ENCODE measurements at places on chromosomes 2 and 18.

- no peak for DNase-seq
Observed at GRCh38 chr2:128026448-128027277, 1.2 kb downstream of the SAP130 start.

DNA sequence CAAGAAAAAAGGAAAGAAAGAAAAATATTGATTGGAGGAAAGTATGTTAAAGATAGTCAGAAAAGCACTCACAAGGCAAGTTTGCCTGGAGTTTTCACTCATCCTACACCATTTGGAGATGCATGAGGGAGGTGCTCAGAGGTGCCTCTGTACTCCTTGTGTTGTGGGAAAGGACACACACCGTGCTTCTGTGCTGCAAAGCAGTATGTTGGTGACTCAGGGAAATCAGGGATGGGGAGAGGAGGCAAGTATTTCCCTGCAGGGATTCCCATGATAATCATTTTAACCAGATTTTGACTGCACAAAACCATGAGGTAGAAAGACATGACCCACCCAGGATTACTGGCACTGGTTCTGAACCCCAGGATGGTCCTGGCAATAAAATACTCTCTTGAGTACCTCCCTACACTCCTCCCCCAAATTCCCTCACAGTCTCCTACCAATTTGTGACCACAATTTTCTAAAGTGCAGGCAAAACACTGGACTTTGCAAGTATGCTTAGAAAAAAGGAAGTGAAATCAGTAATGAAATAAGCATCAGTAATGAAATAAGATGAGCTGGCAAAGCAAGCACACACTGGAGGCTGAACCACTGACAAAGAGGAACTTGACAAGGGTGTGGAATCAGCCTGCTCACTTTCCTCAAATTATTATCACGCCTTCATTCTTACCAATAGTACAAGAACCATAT, 155.5 kb upstream of the ACVR2A start:
- no peak for DNase-seq

- no peak for DNase-seq
Observed at GRCh38 chr18:12990641-12990966, 558 bp upstream of the CEP192 start.

DNA sequence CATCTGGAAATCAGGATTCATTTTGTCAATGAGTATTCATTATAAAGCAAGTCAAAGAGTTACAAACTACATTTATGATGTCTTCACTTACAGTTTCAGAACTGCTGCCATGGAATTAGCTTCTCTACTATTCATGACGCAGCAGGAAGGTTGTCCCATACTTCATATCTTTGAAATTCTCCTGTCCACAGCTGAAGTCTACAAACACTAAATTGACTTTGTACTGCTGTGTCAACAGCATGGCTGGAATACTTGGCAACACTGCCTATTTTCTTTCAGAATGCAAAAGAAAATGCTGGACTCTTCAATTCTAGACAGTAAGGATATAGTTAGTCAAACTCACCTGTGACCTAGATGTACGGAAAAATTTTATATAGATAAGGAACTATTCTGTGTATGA, 44.6 kb upstream of the UNC80 start:
- DNase-seq: no peak

DNA sequence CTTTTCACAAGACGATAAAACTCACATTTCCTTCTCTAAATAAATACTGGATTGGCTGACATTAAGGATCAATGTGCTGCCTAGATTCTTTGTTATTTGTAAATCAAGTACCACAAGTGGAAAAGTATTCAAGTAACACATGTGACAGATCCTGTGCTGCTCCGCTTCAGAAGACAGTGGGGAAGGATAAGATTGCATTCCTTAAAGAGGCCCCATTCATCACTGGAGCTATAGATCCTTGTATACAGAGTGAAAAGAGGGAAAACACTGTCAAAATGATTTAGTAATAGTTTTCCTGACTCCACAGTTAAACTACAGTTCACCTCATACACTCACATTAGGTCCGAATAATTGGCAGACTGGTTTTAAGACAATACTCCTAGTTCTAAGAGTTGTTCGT, 108.0 kb upstream of the CSRNP3 start:
- no peak for DNase-seq

DNA sequence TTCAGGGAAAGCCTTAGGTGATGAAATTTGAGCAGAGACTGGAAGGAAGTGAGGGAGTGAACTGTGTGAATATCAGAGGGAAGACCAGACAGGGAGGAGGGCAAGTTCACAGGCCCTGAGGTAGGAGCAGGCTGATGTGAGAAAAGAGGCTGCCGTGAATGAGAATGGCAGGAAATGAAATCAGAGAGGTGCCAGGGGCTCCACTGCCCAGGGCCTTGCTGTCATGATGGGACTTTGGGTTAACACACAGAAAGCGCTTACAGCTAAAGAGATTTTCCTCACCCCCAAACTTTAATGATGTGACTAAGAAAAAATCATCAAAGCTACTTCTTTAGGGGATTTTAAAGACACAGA, 53.8 kb downstream of the MARCHF4 start:
- no peak for DNase-seq

GRCh38 chr2:160893581-160893980, 266.6 kb upstream of the TANK start:
- DNase-seq: no peak

- no peak for DNase-seq
Observed at GRCh38 chr2:10331027-10331701, 28.5 kb downstream of the HPCAL1 start.

- DNase-seq: no peak
Observed at GRCh38 chr2:149018981-149019380, 19.5 kb upstream of the LYPD6B start.

DNA sequence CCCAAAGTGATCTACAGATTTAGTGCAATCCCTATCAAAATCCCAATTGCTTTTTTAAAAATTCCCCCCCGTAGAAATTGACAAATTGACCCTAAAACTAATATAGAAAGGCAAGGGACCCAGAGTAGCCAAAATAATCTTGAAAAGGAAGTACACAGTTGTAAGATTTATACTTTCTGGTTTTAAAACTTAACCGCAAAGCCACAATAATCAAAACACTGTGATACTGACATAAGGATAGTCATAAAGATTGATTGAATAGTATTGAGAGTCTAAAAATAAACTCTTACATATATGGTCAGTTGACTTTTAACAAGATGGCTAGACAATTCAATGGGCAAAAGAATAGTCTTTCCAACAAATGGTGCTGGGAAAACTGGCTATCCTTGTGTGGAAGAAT, 58.7 kb upstream of the GAREM2 start:
- DNase-seq: no peak

GRCh38 chr2:236719192-236719635, 149.6 kb downstream of the ACKR3 start:
- DNase-seq: no peak

DNA sequence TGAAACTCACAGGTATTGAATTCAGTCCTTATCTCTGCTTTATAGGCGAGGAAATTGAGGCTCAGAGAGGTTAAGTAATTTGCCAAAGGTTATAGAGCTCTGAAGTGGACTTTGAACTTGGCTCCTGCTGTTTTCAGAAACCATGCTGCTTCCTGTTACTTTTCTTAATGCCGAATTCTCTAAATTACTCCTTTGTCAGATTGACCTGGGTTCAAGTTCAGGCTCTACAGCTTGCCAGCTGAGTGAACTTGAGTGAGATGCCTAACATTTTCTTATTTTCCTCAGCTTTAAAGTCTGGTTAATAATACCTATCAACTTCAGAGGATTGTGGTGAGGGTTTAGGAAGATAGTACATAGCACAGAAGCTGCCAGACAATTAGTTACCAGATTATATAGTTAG, 3.4 kb downstream of the ASAP2 start:
- no peak for DNase-seq

DNA sequence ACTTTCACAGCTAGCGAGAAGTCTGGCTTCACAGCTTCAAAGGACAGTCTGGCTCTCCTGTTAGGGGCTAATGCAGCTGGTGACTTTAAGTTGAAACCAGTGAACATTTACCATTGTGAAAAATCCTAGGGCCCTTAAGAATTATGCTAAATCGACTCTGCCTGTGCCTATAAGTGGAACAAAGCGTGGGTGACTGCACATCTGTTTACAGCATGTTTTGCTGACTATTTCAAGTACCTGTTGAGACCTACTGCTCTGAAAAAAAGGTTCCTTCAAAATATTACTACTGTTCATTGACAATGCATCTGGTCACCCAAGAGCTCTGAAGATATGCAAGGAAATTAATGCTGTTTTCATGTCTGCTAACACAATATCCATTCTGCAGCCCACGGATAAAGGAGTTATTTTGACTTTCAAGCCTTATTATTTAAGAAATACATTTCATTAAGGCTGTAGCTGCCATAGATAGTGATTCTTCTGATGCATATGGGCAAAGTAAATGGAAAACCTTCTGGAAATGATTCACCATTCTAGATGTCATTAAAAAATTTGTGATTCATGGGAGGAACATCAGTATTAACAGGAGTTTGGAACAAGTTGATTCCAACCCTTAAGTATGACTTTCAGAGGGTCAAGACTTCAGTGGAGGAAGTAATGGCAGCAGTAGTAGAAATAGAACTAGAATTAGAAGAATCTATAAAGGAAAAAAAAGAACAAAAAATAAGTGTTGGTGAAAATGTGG, 48.9 kb downstream of the POLR1A start:
- no peak for DNase-seq

DNA sequence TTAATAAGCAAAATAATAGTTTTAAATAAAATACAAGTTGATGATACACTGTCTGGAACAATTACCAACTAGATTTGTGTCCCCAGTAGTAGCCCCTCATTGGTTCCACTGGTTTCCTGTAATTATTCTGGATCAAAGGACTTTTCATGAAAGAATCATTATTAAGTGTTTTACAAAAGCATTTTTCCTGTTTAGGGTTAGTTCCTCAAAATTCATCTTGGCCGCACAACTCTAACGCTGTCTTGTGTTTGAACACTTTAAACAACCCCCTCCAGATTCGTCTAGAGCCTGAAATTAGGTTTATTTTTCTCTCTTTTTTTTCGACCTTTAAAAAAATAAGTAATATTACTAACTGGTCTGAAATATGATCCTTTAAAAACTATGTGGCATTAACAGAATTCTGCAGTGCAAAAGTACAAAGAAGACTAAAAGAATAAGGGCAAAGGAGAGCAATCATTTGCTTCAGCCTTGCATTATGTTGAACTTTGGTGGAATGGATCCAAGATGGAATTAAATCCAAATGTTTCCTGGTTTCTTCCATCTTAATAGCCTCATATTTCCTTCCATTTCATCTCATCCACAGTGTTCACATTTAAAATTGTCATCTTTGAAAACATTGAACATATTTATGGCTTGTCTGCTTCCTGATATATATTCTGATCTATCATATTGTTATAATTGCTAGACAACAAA, 678.4 kb downstream of the IRS1 start:
- no peak for DNase-seq

DNA sequence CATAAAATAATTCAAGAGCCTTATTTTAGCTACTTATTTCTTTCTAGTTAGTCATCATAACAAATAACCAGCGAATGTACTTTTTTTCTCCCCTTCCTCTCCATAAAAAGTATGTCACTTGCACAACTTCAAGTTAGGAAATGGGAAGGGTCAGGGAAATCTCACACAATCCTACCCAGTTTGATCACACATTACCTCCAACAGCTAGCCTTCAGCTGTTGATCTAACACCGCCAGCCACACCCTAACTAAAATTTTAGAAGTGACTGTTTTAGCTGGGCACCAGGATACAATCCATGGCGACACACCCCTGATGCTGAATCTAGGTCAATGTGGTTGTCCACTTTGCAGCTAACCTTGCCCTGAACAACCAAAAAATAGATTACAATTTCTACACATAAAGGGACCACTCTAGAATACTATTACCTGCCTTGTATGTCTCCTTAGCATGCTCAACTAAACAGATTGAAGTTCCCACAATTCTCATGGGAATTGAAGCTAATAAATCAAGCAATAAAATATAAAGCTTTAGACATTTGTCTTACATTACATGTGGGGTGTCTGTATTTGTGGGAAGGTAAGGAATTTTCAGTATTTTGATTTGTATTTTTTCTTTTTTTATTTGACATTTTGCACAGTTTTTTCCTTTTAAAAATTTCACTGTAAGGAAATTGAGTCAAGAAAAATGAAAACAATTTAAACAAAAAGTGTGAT, 7.3 kb upstream of the COL3A1 start:
- DNase-seq: no peak

DNA sequence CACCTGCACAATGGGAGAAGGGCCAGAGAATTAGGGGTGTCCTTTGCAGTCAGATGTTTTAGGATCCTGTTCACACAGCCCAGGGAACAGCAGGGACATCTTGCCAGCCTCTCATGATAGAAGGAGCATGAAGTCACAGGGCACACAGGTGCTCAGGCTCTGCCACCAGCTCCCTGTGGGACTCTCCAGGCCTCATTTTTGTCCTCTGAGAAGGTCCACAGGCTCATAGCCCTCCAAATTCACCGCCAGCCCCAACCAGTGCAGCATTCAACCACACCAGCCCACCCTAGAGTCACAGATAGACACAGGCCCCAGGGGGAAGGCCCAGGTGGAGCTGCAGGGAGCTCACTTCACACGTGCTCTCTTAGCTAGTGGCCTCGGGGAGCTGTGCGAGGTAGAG, 391.7 kb downstream of the TNS1 start:
- DNase-seq: no peak

- DNase-seq: no peak
Observed at GRCh38 chr2:237358721-237359517, 55.0 kb downstream of the COL6A3 start.

DNA sequence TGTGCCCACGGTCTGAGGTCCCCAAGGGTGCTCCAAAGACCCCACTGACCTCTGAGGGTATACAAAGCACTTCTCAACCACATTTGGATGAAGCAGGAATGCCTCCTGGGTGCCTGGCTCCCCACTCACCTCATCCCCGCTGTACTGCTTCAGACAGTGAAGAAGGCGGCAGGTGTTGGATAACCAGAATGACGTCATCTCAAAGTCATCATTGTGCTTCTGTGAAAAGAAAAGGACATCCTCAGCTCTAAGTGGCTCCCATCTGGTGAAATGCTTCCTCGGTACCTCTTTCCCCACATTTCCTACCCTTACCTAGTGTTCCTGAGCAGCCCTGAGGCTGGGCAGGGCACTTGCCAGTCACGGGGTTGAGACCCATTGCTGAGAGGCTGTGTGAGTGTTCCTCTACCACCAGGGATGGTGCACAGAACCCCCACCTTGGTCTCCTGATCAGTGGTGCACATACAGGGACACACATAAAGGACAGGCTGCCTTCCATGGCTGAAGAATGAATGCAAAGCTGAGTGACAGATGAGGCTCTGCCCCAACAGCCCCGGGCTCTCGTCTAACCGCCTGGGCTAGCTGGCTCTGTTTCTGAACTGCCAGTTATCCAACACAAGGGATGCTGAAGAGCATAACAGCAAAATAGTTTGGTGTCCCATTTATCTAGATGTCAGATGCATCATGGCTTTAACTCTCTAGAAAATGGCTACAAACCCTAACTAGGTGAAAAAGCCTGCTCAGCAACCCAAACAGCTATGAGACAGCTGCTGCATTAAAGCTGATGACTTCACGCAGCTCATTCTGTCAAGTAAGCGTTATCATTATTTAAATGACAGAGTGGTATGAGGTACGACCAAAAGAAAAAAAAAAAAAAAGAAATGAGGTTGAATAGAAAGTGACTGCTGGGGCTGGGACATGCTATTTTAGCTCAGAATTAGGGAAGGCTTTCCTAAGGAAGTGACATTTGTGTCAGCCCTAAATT, 28.2 kb upstream of the ACAA2 start:
- no peak for DNase-seq

GRCh38 chr2:150572961-150573395, 85.5 kb upstream of the RND3 start:
- DNase-seq: no peak
